Activated T-helper 17 cell treated with anti-CD3 and anti-CD28 coated beads, Interleukin-2, amount 50 U/mL, for 72 hours (primary cell): ENCODE measurements at places on chromosomes 5 and 9. TPM values are rescaled to one million over a fixed set of nuclear protein-coding genes. Genes with fewer than 3 reads are reported as not detected.

Gene TMED7
- total RNA-seq: 39.7 TPM

Gene PRSS3
- total RNA-seq: not detected

Gene SHISAL2B
- total RNA-seq: not detected

Gene LRRTM2
- not detected for total RNA-seq

Gene ENHO
- total RNA-seq: not detected

Gene WNT8A
- not detected for total RNA-seq
